A375 (cell line): ENCODE measurements at places on chromosomes 11 and 22. TPM values are rescaled to one million over a fixed set of nuclear protein-coding genes. Genes with fewer than 3 reads are reported as not detected.

The HYOU1 gene
- 183 and 189 TPM in 2 replicates for total RNA-seq

The OR9Q2 gene
- total RNA-seq: not detected in 2 replicates

The GGTLC3 gene
- not detected in 2 replicates for total RNA-seq

The ST14 gene
- 0.11 and 0.15 TPM in 2 replicates for total RNA-seq

The TMPRSS13 gene
- not detected in 2 replicates for total RNA-seq

The KRTAP5-8 gene
- not detected in 2 replicates for total RNA-seq

The DUSP8 gene
- total RNA-seq: 0.15 and 0.37 TPM in 2 replicates

The OR8D2 gene
- total RNA-seq: not detected in 2 replicates

The PKNOX2 gene
- 1.2 and 1.5 TPM in 2 replicates for total RNA-seq

The SCUBE1 gene
- total RNA-seq: not detected in 2 replicates

The MRPL49 gene
- total RNA-seq: 96.8 and 105 TPM in 2 replicates

The SPATA19 gene
- not detected in 2 replicates for total RNA-seq

The FADS2 gene
- 10.9 and 13.8 TPM in 2 replicates for total RNA-seq

The TMEM132A gene
- total RNA-seq: 55.2 and 63.1 TPM in 2 replicates

The SERPING1 gene
- 0.42 TPM in 1 of 2 replicates, not detected in the other for total RNA-seq

The DERL3 gene
- total RNA-seq: 0.19 TPM in 1 of 2 replicates, not detected in the other

The DEPDC7 gene
- 25.3 and 26.0 TPM in 2 replicates for total RNA-seq
